ENCODE measurements at places on chromosomes 3 and 15.

DNA sequence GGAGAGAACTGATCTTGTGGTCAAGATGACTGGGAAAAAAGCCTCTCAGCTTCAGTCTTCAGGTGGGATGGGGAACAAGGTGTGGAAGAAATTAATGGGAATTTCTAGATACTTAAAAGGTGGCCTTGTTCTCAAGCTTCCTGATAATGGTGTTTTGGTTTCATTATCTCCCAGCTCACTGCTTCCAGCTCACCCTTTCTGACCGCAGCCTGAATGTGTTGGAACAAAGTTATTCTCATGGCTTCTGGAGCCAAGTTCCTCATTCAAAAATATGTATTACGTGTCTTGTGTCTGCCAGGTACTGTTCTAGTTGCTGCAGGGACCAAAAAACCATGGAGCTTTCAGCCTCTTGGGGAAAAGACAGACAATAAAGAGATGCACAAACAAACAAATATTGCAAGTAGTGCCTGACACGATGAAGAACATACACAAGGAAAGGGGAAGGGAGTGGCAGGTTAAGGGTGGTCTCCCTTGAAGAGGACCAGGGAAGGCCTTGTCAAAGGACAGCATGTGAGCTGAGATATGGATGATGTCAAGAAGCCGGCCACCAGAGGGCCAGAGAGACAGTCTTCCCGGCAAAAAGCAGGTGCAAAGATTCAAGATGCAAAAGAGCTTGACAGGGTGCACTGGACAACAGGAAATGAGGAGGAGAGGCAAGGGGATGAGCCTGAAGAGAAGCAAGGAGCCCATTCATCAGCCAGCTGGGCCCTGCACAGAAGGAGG is 35.5 kb downstream of the ARRDC4 start:
- DNase-seq: no peak

DNA sequence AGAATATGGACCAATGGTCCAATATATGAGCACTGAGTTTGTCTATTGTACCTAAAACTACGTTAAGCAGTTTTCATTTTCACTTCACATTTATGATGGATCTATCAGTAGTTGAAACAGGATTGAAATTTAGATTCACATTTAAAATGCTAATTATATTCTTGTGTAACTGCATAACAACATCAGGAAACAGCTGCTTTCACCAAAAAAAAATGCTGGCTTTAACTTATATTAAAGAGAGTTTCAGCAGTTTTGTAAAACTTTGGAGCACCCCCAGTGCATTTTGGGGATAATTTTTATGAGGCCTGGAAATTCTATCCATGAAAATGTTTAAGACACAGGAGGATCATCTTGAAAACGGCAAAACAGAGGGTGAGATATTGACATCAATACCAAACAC is 142.8 kb upstream of the ROBO2 start:
- DNase-seq: no peak

GRCh38 chr3:33057320-33058298 is 39.3 kb downstream of the GLB1 start:
- no peak for DNase-seq

DNA sequence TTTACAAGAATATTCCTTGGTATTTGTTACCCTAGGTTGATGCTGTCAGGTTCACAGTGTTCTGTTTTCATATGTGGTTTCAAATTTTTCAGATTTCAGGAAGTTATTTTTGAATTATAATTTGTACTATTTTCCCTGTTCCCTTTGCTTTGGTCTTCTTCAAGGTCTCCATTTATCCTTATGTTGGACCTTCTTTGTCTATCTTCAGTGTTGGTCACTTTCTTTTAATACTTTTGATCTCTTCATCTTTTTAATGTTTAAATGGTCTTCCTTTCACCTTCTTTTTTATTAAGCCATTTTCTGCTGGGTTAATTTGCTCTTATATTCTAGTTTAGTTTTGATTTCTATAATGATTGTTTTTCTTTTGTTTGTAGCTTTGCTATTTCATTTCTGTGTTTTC is 61.3 kb downstream of the KLHL25 start:
- DNase-seq: no peak

- DNase-seq: no peak
Observed at GRCh38 chr3:114213292-114213626, 24.1 kb downstream of the ZNF80 start.

DNA sequence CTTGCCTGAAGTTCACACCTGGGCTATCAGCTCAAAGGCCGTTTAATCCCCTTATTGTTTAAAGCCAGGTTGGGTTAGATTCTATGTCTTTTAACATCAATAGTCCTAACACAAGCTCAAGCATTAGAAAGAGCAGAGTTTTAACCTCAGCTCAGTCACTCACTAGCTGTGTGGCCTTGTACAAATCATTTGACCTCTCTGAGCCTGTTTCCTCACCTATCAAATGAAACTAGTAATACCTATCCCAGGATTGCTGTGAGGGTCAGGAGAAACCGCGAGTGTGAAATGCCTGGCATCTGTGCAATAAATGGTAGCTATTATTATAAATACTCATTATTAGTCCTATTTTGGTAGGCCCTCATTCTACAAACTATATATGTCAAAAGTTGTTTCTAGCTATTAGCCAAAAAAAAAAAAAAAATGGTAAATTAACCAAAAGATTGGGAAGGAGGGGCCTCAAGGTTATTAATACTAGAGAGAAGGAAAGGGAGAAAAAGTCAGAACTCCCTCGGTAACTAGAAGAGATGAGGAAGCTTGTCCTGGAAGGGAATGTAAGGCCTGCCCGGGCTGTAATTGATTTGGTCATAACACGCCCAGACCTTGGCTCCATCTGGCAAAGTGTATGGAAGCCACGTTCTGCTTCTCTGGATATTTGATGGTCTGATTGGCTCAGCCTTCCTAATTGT is 510.5 kb upstream of the PROK2 start:
- DNase-seq: no peak

GRCh38 chr3:129598000-129598381 is 8.5 kb downstream of the PLXND1 start:
- no peak for DNase-seq

GRCh38 chr15:63454503-63455211 is 49.7 kb upstream of the USP3 start:
- DNase-seq: no peak

GRCh38 chr15:56076640-56077039 is 83.2 kb upstream of the NEDD4 start:
- no peak for DNase-seq

DNA sequence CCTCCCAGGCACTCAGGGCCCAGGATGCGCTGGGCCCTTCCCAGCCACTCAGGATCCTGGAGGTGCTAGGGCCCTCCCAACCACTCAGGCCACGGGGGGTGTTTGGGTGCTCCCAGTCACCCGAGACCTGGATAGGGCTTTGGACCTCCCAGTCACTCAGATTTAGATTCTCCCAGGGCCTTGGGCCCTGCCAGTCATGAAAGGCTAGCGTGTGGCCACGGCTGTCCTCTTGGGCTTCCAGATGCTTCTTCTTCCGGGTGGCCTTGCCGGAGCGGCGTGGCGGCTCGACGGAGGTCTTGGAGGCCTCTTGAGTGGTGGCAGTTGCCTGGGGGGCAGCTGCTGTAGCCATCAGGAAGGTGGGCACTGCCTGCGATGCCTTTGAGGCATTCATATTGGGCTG is 2.8 kb downstream of the MAGEL2 start:
- DNase-seq: no peak

DNA sequence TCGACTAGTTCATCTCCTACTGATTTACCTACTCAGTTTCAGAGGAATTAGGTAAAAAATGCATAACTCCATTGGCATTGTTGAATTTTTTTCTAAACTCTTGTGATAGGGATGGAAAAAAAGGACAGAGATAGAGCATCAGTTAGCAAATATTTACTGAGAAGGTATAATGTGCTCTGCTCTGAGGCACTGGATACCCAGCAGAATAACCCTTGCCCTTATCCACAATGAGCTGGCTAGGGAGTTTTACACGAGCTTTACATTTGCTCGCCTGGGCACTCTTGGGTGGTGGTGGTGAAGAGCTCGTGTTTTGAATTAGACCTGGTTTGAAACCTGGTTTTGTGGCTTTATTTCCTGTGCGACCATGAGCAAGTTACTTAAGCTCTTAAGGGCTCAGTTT is 149.6 kb downstream of the RORA start:
- no peak for DNase-seq

DNA sequence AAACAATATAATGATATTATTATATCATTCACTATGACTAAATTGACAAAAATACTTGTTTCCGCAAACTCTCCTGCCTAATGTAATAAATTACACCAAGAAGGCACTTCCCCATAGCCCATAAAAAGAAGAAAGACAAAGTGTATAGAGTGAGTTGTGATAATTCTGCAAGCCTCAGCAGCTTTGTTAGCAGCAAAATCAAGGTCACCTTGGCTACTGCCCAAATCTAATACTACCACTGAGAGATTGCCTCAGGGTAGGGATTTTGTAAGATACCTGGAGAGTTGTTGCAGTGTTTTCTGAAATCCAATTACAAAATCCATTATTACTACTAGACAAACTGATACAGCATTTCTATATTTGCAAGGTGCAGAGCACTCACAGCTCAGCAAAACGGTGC is 503.5 kb downstream of the FGF12 start:
- DNase-seq: no peak

DNA sequence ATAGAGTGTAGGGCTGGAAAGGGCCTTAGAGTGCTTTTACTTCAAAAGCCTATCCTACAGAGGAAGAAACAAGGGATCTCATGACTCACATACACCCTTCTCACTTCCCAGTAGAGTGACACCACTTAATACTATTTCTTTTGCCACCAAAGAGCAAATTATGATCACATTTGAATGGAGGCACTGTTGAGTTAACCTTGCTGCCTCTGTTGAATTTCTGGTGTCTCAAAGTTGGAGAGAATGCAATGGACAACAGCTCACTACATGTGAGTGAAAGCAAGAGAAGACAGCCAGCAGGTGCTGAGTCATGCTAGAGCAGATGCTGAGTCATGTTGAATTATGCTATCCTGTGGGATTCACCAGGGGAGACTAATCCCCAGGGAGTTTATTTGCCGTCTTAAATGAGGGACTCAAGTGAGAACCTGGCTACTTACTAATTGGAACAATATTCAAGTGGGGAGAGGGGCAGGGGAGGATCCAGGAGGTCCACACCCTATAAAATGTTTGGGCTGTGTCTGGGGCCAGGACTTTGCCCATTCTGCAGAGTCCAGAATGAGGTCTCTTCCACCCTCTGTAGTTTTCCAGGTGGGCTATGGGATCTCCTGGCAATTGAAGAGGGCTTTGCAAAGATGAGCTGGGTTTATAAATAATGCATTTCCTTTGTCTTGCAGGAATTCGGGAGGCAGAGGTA is 35.8 kb downstream of the ST8SIA2 start:
- DNase-seq: no peak

- no peak for DNase-seq
Observed at GRCh38 chr3:118772547-118773011, 262.1 kb downstream of the IGSF11 start.

DNA sequence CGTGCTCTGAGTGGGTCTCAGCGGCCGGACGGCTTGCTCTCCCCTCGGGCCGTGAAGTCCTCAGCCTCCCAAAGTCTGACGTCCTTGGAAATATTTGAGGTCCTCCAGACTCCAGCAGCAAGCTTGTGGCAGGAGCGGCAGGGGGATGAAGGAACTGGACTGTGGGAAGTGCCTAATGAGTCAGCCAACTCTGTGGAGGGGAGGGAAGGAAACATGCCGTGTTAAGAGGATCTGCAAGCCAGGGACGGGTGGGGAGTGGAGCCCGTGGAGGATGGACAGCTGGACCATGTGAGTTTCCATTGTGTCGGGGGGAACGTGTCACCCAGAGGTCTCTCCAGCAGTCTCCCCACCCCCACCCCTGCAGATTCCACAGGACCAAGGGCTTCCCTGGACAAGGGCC is 39.4 kb upstream of the IDH2 start:
- DNase-seq: no peak

DNA sequence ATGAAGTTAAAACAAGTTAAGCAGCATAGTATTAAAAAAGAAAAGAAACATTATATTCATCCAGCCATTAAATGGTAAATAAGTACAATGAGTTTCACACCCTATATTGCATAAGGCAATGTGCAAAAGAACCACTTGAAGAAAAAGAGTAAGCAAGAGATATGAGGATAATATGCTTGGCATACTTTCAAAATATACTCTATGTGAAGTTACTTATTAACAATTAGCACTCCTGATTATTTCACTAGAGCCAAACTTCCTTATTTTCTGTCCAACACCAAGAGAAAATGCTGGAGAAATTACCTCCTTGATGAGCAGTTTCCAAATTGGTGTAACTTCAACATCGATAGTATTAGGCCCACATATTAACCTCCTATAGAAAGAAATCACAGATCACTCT is 63.7 kb downstream of the ATP13A4 start:
- DNase-seq: no peak

DNA sequence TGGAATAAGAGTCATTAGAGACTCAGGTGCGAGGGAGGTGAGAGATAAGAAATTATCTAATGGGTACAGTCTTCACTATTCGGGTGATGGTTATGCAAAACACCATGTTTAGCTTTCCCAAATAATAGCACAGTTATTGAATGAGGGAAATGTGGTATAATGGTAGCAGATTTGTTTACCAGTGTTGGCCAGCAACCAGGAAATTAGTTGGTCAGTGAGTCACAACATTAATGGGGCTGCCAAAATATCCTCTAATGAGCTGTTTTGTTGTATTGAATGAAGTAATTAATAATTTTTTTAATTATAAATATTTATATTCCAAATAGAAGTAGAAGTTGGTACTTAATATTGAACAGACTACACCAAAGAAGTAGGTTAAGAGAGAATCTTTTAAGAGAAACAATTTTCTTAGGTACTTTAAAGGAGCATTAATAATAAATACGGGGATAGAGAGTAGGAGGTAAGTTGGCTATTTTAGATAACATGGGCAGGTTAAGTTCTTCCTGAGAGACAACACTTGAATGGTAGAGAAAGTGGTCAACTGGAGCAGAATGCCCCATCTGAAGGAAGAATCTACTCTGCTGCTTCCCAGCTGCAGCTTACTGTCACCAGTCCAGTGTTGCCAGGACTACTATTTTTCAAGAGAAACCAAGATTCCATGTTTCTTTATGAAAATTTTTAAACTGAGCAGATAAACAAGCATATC is 218.8 kb downstream of the UBE2E2 start:
- DNase-seq: no peak

DNA sequence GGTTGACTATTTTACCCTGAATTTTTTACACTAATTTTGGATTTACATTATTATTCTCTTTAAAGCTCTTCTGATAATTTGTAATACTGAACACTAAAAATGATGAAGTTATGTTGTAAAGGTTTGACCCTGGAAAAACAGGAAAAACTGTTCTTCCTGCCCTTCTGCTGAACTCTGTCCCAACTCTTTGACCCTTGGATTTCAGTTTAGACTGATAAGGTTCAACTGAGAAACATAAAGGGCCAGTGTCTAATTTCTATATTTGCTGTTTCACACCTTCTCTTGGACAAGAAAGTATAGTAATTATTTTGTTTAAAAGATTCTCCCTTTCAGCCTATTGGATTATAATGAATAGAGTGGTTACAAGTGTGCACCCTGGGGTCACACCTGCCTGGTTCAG is 12.8 kb upstream of the TMOD3 start:
- no peak for DNase-seq

Measured in activated CD8-positive, alpha-beta memory T cell treated with anti-CD3 and anti-CD28 coated beads for 1 hour (primary cell).